SK-N-SH (cell line): ENCODE measurements at places on chromosomes 5 and 9. TPM values are rescaled to one million over a fixed set of nuclear protein-coding genes. Genes with fewer than 3 reads are reported as not detected.

CDH9 gene
- polyA plus RNA-seq = not detected in 2 replicates

GABRA6 gene
- polyA plus RNA-seq = 0.10 TPM in 2 replicates

AQP3 gene
- 0.52 and 0.64 TPM in 2 replicates for polyA plus RNA-seq

CAMK4 gene
- polyA plus RNA-seq = 4.1 and 4.6 TPM in 2 replicates

LMAN2 gene
- polyA plus RNA-seq = 380 and 500 TPM in 2 replicates

PTAR1 gene
- 4.7 and 7.8 TPM in 2 replicates for polyA plus RNA-seq

SUB1 gene
- 50.8 and 55.4 TPM in 2 replicates for polyA plus RNA-seq
